ENCODE measurements at places on chromosomes 13 and 19.

GRCh38 chr13:113456116-113456702, 2.9 kb upstream of the ADPRHL1 start:
- no peak for DNase-seq

DNA sequence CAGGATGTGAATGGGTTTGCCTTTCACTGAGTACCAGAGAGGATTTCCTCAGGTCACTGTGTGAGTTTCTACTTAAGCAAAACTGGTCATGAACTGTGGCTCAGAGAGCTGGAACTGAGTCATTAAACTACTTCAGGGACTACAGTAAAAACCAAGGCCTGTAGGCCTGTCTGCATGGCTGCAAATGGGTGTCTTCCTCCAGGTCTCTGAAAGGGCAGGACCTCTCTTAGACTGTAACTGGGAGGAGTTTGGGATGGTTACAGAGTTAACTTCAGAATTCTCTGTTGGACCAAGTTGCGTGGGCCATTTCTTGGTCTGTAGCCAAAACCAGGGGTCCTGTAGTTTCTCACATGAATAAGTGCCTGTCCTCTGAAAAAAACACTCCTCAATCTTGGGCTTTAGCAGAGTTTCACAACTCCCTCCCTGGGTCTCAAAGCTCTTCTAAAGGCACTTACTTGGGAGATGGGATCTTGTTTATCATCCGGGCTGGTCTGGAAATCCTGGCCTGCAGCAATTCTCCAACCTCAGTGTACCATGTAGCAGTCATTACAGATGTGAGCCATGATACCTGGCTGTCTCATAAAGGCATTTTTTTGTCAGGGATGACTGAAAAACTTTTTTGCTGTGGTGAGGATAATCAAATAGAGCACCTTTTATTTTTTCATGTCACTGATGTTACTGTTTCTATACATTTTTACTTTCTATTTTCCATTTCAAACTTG, 19.7 kb downstream of the ZNF714 start:
- no peak for DNase-seq

GRCh38 chr19:13169769-13170168, 19.6 kb downstream of the IER2 start:
- DNase-seq: no peak

DNA sequence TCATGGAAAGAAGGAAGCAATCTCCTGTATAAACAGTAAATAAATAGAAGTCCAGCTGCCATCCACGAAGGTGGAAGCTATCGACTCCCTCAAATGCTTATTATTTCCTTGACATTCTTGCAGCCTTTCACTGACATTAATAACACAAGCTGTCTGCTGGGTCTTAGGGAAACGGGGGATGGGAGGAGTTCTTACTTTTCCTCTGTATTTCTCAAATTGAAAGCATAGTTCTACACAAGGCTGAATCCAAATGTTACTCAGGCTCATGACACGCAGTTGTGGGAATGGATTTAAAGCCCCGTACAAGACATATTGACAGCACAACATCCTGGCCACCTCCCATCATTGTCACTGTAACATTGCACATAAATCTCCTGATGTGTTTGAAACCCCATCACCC, 4.0 kb downstream of the SERPINE3 start:
- DNase-seq: no peak

- no peak for DNase-seq
These were observed 42.6 kb upstream of the MBNL2 start for GRCh38 chr13:97179501-97179900.

- no peak for DNase-seq
These were observed 11.5 kb downstream of the BEST2 start for GRCh38 chr19:12763100-12763499.

DNA sequence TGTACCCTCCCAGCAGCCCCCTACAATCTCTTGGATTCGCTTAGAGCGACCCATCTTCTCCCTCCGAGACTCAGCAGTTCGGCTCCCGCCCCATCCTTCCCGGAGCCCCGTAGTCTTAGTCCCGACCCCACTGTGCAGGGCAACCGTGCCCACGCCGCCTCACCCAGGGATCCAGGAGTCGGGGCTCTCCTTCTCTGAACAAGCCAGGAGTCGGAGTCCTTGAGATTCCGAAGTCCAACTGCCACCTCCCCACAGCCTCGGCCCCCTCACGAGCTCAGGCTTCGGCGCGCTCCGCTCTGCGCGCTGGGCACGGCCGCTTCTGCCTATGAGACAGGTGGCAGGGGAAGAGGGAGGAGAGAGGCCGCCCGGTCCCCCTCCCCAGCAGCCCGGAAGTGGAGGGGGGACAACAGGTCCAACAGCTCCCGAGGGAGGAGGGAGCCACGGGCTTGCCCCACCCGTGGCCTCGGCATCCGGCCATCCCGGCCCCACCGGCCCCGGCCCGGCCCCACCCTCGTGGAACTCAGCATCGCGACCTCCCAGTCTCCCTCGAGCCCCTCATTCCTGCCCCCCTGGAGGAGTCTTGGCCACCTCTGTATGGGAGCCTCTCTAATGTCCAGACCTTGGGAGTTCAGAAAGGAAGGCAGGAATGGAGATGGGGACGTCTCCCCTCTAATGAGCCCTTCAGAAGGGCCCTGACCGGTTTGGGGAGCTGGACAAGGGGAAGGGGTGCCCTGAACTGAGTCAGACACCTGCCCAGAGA, at the start of gene PHLDB3:
Gene PHLDB3, minus strand, starts transcription at position 321 of the 760 bp plus-strand sequence. CDS start 628 bp downstream, outside the sequence.
- DNase-seq: peak; percentile 54

DNA sequence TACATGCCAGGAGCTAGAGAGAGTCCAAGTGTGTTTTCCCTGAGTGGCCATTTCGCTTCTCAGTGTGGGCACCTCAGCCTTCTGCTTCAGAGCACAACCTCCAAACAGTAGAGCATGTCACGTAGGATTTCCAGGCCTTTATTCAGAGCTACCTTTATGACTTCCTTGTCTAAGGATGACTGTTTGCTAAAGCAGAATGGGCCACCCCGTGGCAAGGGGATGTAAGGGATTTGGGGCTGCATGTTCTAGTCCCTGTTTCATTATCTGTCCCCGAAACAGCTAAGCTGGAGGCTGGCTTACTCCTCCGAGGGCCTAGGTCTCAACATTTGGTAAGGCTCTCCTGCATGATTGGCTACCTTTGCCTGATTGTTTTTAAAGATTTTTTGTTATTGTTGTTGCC, 6.0 kb downstream of the RNASEH2B start:
- DNase-seq: peak; percentile 26

DNA sequence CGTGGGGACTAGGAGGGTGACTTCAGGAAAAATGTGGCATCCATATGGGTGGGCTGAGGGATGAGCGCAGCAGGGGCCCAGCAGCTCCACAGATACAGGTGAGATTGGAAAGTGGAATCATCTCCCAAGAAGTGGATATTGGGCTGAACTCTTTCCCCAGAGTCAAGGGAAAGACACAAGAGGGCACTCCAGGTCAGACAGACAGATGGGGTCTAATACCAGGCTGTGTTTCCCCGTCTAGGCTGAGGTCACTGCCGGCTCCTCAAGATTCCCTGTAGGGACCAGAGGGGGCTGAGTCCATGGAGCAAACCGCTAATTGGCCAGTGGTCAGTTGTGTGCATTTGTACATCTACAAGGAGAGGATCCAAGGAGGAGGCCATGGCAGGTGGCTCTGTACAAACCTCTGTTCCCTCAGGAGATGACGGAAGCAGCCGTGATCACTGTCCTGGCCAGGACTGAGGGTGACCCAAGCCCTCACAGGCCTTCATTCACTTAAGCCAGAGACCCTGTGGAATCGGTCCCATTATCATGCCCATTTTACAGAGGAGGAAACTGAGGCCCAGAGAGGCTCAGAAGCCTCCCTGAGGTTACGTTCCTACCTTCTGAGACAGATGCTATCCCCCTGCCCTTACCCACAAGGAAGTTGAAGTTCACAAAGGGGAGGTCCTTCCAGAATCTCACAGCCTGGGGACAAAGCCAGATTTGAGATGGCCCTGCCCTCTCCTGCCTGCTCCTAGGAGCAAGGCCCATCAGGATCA, 14.9 kb upstream of the IGLON5 start:
- no peak for DNase-seq

- DNase-seq: no peak
These were observed 15.6 kb downstream of the CLDN10 start for GRCh38 chr13:95568131-95568530.

- no peak for DNase-seq
These were observed 10.5 kb downstream of the PLEKHF1 start for GRCh38 chr19:29675650-29676186.

DNA sequence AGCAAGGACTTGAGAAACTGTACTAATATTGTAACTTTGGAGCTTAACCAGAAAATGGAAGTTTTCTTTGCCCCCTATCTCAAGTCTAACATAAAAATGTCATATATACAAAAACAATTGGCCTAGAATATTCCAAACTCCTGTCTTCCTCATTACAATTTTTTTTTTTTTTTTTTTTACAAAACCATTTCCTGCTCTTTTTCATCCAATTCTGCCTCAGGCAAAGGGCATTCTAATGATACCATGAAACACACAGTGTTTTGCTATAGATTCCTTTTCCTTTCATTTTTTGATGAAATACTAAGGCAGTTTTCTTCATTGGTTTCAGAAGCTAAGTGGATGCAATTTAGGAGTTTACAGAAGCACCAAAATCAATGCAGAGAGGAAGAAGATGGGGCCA, 119.7 kb downstream of the LHFPL6 start:
- no peak for DNase-seq

GRCh38 chr13:38872693-38873092, 117.9 kb downstream of the STOML3 start:
- peak; percentile 6 for DNase-seq

DNA sequence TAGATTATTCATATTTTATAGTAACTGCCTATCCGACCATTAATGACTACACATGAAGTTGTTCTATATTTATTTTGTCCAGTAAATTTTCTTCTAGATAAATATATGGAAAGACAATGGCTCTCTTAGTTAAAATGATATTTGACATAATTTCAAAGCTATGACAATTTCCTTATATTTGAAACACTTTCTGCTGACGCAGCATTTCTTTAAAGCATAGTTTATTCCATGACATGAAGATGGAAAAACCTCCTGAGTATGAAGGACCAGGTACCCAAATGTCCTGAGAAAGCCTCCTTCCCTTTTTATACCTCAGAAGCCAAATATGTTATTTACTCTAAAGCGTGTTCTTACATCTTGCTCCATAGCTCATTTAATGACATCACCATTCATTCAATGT, 831.6 kb downstream of the EFNB2 start:
- DNase-seq: no peak

GRCh38 chr13:95118541-95119324, 182.5 kb downstream of the ABCC4 start:
- DNase-seq: no peak

DNA sequence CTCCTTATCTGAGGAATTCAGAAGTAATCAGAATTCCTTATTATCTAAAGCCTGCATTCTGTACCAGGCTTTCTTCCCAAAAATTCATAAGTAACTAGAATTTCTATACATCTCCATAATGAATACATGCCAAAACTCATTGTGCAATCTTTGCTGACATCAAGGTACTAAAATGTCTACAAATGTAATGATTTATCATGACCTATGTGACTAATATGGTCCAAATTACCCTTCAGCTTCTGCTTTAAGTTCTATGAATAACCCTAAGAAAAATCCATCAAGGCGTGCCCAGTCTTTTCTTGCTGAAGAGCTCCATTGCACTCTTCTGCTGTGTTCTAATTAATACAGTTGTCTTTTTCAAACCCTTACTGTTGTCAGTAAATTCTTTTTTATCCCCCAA, 58.5 kb upstream of the SLITRK1 start:
- no peak for DNase-seq

DNA sequence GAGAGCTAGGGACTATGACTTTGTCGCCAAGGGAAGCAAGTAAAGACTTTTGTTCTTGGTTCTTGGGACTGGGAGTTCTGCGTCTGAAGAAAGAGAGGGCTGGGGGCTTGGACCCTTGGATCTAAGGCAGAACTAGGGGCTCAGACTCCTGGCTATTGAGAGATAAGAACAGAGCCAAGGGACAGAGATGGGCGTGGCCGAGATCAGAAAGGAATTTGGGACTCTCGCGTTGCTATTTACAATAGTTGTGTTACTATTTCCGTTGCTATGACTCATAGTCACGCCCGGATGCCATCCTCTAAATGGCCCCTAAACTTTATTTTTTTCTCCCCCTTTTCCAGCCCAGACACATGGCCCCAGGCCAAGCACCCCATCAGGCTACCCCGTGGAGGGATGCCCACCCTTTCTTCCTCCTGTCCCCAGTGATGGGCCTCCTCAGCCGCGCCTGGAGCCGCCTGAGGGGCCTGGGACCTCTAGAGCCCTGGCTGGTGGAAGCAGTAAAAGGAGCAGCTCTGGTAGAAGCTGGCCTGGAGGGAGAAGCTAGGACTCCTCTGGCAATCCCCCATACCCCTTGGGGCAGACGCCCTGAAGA, 759 bp downstream of the PPP1R15A start:
- DNase-seq: peak; percentile 90

DNA sequence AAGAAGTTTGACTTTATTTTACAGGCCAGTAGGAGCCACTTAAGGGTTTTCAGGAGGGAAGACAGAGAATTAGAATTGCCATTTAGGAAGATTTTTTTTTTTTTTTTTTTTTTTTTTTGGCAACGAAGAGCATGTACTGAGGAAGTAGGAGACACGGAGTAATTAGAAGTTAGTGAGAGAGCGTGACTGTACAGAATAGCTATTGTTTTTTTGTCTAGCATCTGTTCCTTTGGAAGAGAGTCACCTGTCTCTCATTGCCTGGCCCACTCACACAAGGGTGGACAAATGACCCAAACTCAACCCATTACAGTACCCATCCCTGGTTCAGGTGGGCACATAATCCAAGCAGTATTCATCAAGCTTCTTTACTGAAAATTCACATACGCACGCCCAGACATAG, 166.7 kb downstream of the LACC1 start:
- no peak for DNase-seq

- DNase-seq: no peak
These were observed 247.3 kb upstream of the SOX21 start for GRCh38 chr13:94959626-94960025.

Data from CD4-positive, alpha-beta T cell treated with Interleukin-4 for 1 hour (primary cell).